LHCN-M2 (cell line): ENCODE measurements at places on chromosomes 16 and 17. TPM values are rescaled to one million over a fixed set of nuclear protein-coding genes. Genes with fewer than 3 reads are reported as not detected.
A peak's percentile ranks its signal among the peaks of the same experiment; 100 is the strongest.

DNA sequence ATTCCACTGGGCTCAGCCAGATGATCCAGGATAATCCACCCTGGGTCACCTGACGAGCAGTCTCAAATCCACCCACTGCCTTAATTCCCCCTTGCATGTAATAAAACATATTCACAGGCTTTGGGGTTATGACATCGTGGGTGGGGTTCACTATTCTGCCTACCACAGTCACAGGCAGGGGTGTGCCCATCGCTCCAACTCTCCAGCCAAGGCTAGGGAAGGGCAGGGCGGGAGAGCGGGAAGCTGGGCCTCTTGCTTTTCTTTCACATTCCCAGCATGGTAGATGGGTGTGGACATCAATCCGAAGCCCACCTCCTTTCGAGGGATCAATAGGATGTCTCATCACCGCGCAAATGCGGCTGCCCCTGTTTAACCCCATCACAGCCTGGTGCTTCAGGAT, 12.7 kb upstream of the CD300LD start:
- DNase-seq: no peak

The KRTAP4-11 gene
- total RNA-seq: not detected in 2 replicates

The TBX21 gene
- not detected in 2 replicates for total RNA-seq

- DNase-seq: peak; percentile 85
Observed at GRCh38 chr16:86680162-86680561, 101.8 kb downstream of the FOXL1 start.

The TEKT1 gene
- not detected in 2 replicates for total RNA-seq

DNA sequence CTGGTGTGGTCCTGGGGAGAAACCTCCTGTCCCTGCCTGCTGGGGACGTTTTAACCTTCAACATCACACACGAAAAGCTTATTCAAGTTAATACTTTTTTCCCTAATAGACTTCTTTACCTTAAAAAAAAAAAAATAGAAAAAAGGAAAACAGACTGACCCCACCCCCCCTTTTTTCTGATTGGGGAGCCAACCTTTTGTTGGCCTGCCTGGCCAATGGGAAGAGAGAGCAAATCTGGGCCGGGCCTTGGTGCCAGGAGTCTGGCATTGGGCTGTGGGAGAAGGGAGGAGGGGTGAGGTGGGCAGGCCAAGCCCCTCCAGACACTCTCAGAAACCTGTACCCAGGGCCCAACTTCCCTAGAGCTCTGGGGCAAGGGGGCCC, 3.0 kb downstream of the CBX8 start:
- DNase-seq: peak; percentile 60

The ICAM2 gene
- 0.29 and 1.2 TPM in 2 replicates for total RNA-seq

- DNase-seq: no peak
Observed at GRCh38 chr17:45429339-45430005, 3.2 kb downstream of the ARHGAP27 start.

- no peak for DNase-seq
Observed at GRCh38 chr16:19735074-19735867, 17.2 kb downstream of the IQCK start.

The CMIP gene
- total RNA-seq: 2.8 and 6.0 TPM in 2 replicates

The HBA1 gene
- total RNA-seq: not detected in 2 replicates

The BICDL2 gene
- not detected in 2 replicates for total RNA-seq

DNA sequence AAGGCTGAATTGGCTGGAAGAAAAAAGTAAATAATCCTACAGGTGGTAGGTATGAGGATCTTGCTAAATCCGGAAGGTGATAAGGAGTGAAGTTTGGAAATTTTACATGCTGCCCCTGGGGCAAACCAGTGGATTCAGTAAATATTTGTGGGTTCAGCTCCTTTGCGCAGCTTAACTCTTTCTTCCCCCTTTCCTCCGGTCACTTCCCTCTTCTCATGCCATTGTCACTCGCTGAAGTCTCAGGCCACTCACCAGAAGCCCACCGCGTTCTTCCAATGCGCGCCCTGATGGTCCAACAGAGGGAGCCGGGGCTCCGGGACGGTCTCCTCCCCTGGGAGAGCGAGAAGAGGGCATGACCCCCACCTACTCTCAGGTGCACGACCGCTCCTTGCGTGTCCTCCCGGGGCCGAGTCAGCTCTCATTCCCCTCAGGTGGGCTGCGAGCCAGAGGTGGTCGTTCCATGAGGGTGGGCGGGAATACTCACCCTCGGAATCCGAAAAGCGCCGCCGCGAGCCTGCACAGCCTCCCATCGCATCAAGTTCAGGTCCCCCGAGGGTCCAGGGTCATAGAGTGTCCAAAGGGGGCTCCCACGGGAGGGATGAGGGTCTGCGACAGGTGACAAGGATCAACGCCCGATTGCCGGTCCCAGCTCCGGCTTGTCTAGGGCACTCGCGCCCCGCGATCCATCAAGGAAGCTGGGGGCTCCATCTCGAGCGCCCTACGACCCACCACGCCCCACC, 474 bp downstream of the CLN3 start:
- DNase-seq: no peak

- DNase-seq: no peak
Observed at GRCh38 chr17:79406316-79406715, 204.5 kb downstream of the RBFOX3 start.

- DNase-seq: no peak
Observed at GRCh38 chr17:30933966-30934365, 12.2 kb downstream of the ADAP2 start.

The INCA1 gene
- total RNA-seq: 0.34 and 0.64 TPM in 2 replicates

The OR1F1 gene
- not detected in 2 replicates for total RNA-seq

GRCh38 chr17:78641243-78641642, 64.0 kb upstream of the DNAH17 start:
- no peak for DNase-seq

GRCh38 chr17:34314279-34314678, 5.0 kb upstream of the CCL8 start:
- DNase-seq: peak; percentile 13
